ENCODE measurements at places on chromosomes 3 and 15.

- DNase-seq, result no peak
Observed at GRCh38 chr3:4850928-4851265, 128.3 kb upstream of the BHLHE40 start.

DNA sequence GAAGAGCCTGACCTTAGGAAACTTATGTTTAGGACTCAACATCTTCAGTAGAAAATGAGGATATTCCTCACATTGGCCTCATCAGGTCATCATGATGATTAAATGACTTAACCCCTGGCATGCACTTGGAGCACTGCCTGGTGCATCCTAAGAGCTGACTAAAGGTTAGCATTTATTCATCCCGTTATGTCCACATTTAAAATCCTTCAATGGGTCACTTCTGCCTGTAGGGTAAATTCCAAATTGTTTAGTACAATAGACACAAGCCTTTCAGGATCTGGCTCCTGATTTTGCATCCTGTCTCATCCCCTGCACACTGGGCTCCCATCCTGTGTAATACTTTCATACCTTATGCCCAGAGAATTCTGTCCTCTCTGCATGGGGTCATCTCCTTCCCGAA is 195.2 kb upstream of the MCTP2 start:
- DNase-seq, result no peak

- DNase-seq, result no peak
Observed at GRCh38 chr15:60035344-60035743, 31.2 kb downstream of the FOXB1 start.

DNA sequence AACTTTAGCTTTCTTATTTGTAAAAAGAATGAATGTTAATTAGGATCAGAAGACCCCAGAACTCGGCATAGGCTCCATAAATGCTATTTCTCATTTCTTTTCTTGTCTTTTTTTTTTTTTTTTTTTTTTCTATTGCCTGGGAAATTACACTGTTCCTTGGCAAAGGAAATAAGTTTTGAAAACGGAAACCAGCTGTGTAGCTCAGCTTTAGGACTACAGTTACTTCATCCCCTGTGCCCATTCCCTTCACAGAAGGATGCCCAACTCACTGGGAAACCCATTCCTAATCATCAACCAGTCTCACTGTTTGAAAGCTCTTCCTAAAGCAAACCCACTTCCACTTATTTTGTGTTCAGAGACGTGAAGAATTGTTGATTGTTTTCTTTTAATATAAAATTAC is 254.0 kb upstream of the IL12A start:
- no peak for DNase-seq

- no peak for DNase-seq
Observed at GRCh38 chr15:99306694-99307338, 55.5 kb downstream of the LRRC28 start.

DNA sequence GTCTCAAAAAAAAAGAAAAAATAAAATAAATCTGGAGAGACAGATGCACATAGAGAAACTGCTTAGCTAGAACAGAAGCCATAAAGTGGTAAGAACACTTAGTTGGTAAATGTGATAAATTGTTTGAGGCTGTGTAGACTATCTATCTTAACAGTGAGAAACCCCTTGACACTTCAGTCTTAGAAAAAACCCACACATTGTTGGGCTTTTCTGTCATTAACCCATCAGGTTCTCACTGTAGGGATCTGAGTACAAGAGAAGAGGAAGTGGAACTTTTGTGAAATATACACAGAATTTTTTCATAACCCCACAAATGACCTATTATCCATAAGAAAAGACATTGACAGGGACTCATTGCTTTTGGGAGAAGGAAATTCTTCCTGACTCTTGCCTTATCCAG is 24.4 kb downstream of the TP63 start:
- no peak for DNase-seq

DNA sequence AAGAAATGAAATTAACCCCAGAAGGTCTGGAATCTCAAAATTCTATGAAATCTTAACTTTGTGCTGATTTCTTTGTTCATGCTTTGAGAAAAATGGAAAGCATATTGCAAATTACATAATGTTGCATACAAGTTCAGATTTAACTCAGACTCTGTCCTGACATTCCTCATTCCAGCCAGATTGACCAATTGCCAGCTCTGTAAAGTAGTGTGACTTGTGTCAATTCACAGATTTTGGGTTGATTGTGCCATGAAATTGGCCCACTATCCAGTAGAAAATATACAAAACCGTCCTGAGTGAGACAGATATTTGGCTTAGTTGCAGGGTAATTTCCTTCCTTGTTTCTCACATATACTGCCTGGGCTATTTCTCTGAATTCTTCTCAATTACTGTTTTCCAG is 1312.6 kb downstream of the ROBO1 start:
- DNase-seq, result no peak

GRCh38 chr3:189001559-189001958 is 170.2 kb upstream of the TPRG1 start:
- no peak for DNase-seq
